ENCODE measurements at places on chromosomes 12 and 14. TPM values are rescaled to one million over a fixed set of nuclear protein-coding genes. Genes with fewer than 3 reads are reported as not detected.

DNA sequence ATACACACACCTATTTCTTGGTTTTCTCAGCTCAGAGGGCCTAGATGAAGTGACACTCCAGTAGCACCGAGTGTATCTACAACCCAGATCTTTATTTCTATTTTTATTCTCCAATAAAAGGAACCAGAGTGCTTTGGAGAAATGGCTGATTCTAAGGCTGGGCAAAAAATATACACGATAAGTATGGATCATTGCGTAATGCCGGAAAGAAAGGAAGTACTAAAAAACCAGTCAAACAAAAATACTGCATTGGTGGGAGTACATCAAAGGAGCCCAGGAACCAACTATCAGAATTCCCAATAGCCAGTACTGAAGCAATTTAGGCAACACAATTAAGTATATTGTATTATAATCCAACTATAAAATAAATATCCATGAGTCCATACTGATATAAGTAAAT, 400.9 kb upstream of the CCDC196 start:
- no peak for DNase-seq

- DNase-seq: no peak
These were observed 400.6 kb downstream of the RGS6 start for GRCh38 chr14:72332871-72333270.

DNA sequence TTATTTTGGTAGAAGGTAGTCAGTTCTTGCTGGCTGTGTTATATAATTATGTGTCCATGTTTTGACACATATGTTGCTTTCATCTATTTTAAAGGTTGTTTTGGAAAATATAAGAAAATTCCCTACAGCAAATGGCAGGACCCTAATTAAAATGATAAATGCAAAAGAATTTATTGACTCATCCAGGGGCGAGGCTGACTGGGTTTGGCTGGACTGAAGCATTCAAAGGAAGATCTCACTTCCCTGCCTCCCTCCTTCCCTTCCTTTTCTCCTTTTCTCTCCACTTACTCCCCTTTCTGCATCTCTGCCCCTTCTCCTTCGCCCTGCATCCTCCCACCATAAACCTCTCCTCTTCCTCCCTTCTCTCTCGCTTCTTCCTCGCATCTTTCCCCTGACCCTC, 129.6 kb downstream of the SNAPC1 start:
- no peak for DNase-seq

DNA sequence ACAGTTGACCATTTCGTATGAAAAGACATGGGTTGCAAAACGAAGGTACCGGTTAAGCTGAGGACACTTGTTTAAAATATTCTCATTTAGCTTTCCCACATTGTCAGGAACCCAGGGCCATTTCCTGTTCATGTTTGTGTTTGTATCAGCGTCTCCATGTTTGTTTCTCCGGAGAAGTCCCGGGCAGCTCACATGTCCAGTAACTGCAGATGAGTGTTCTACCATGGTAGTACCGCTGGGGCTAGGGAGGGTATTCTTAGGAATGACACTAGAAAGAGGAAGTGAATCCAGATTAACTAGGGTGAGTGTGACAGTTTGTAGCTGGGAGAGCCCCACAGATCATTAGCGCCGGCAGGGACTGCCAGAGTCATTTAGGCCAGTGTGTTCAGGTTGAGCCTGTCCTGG, 50.0 kb upstream of the EVL start:
- no peak for DNase-seq

- DNase-seq: no peak
These were observed 152.1 kb downstream of the METTL25 start for GRCh38 chr12:82510386-82510785.

DNA sequence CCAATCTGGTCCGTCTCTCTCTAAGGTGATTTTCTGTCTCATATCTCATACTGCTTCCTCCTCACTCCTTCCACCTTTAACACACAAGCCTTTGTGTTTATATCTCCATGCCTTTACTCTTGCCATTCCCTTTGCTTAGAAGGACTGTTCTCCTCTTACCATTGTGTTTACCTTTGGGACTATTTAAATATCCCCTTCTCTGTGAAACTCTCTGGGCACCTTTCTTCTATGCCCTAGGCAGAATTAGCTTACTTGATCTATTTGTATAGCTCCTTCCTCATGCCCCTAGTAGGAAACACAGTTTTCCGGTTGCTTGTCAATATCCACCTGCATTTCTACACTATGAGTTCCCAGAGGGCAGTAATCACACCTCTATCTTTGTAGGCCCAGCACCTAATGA, 3.9 kb upstream of the AMHR2 start:
- DNase-seq: no peak

- no peak for DNase-seq
These were observed 28.4 kb upstream of the FOXN3 start for GRCh38 chr14:89445273-89445973.

- no peak for DNase-seq
These were observed 274.6 kb downstream of the RAD51B start for GRCh38 chr14:68094158-68094557.

GRCh38 chr14:95023886-95024285, 133.4 kb downstream of the DICER1 start:
- no peak for DNase-seq

DNA sequence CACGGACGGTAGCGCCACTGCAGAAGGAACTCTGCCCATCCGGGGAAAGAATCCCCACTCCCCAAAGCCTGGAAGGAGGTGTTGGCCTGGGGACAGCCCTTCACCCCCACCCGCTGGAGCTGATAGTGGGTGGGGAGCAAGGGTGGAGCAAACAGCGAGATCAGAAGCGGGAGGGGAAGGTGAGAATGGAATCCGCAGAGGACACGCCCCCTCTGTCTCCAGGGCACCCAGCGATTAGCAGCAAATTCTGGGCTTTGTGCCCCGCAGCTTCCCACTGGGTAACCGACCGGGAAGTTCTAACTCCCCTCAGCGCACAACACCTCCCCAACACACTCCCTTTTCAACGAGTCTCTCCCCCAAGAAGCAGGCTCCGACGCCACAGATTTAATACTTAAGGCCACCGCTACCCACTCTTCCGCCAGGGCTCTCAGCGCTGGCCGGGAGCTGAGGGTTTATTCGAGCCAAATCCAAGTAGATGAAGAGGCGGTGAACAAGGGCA, 1.4 kb downstream of the SLC25A29 start:
- peak; percentile 60 for DNase-seq

GRCh38 chr14:74491956-74492775, 939 bp downstream of the NPC2 start:
- no peak for DNase-seq

- DNase-seq: no peak
These were observed 1.7 kb upstream of the SELPLG start for GRCh38 chr12:108635201-108635996.

GRCh38 chr14:87840906-87841305, 152.1 kb downstream of the GALC start:
- DNase-seq: no peak

GRCh38 chr14:56211084-56211483, 92.9 kb downstream of the PELI2 start:
- no peak for DNase-seq

- no peak for DNase-seq
These were observed 43.0 kb downstream of the KLRG1 start for GRCh38 chr12:9032202-9032964.

DNA sequence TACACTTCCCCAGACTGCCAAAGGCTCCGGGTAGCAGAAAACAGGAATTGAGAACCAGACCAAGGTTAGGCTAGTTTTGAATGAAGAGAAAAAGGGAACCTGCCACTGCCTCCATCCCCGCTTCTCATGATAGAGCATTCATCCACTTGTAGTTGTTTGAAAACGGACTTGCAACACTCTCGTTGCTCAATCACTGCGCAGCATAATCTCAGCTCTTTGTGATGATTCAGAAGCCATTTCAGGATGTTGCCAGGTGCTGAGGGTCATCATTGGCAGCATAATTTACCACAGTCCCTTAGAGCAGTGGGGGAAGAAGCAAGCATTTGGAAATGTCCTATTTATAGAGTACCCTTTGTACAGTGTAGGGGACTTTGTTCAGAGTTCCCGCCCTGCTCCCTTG, 25.6 kb downstream of the KCNK13 start:
- DNase-seq: peak; percentile 31

- no peak for DNase-seq
These were observed 9.6 kb upstream of the FOXG1 start for GRCh38 chr14:28756884-28757570.

GRCh38 chr12:3821441-3821840, 51.8 kb downstream of the PARP11 start:
- no peak for DNase-seq

DNA sequence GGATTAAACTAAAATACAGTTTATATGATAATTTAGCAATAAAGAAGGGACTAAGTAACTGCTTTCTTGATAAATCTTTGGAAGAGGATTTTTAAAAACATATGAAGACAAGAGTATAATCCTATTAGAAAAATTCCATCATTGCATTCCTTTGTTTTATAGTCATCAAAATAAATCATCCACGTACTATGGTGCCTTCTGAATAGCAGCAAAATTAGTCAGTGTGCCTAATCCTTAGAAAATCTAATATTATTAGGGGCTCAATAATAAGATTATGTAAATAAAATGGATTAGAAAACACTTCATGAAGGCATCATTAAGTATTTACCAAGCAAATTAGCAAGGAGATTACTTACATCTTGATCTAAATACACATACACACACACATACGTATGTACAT, 102.1 kb downstream of the KCNH5 start:
- no peak for DNase-seq

DNA sequence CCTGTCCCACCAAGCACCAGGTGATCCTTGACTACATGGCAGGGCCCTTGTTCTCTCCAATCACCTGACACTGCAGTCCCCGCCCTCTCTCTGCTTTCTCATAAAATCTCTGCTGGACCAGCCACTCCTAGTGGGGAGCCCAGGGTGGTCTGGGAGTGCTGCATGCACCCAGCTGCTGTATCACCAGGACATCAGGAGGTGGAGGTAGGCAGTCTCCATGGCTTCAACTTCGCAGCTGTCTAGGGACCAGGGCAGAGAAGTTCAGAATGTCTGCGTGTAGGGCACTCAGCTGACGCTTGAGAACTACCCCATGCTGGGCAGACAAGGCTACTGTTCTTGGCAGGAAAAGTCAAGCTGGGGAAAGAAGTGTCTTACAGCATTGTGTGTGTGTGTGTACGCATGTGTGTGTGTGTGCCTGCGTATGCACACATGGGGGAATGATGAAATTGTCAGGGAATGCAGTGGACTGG, 2.6 kb downstream of the WSCD2 start:
- DNase-seq: no peak

DNA sequence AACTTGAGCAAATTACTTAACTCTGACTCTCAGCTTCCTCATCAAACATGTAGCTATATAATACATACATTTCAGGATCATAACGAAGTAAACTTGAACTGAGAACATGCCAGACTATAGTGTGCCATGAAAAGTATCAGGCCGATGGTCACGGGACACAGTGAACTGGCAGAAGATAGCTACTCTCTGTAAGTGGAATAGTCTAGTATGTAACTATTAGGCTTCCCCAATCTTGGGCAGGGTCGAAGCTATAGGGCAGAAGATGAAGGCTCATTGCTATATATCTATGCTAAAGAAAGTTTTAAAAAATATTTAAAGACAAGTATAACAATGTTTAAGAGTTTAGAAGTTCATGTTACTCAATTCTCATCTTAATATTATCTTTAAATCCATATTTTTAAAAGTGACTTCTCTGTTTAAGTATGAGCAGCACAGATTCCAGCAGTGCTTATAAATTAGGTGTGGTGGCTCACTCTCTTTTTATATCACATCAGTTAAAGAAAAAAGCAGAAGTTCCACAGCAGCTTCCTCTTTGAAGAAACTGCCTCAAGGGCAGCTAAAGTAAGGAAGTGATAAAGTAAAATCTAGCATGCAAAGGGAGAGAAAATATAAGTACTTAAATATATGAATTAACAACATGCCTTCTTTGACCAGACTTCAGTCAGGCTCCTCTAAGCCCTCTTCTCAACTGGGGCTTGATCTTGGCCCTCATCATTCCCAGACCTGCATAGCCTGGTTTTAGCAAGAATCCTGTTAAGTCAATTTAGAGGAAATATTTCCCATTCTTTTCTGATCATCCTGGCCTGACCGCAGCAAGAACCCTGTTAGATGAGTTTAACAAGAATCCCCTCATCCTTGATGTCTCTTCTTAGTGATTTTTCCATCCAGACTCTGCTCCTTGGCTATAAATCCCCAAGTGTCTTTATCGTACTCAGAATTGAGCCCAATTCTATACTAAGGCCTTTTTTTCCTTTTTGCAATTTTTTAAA, 8.4 kb upstream of the GLIPR1 start:
- DNase-seq: no peak

- no peak for DNase-seq
These were observed 8.1 kb upstream of the DENND5B start for GRCh38 chr12:31599053-31599452.

DNA sequence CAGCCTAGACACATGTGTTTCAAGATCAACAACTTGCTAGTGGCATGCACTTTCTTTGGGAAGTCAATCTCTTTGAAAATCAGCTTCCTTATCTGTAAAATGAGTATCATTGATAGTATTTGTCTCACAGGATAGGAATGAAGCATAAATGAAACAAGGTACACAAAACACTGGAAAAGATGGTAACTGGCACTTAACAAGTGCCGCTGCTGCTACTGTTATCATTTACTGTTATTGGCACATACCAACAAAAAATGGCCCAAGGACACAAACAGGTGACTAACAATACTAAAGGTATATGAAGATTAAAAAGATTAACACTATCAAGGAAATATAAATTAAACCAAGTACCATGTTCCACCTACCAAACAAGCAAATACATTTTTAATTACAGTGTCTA, 20.9 kb downstream of the HNRNPC start:
- DNase-seq: no peak

GRCh38 chr14:89371585-89372511, 45.2 kb downstream of the FOXN3 start:
- no peak for DNase-seq

- DNase-seq: no peak
These were observed 17.1 kb upstream of the MDM1 start for GRCh38 chr12:68349220-68349621.

DNA sequence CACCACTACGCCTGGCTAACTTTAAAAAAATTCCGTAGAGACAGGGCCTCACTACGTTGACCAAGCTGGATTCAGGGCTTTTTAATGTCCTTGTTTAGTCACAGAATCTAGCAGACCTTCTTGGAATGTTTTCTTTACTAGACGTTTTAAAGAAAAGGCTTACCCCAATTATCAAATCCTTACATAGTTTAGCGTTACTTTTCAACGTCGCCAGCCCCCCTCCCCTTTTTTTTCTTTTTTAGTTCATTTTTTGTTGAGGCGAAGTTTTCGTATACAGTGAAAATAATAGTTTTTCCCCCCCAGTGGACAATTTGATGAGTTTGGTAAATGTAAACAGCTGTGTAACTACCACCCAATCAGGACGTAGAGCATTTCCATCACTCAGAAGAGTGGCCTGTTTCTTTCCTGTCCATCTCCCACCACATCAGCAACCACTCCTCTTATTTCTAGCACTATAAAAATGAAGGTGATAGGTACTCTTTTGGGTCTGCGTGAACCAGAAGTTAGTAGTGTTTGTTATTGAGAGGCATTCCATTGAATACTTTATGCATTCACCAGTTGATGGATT, 753 bp upstream of the DLGAP5 start:
- no peak for DNase-seq

Gene INTS13
- polyA plus RNA-seq: 19.4 TPM

Gene GLIPR1L1
- not detected for polyA plus RNA-seq

Gene BICDL1
- 0.44 TPM for polyA plus RNA-seq

Gene PMCH
- not detected for polyA plus RNA-seq

Gene IRAK3
- polyA plus RNA-seq: 5.4 TPM

Gene SLCO1B1
- polyA plus RNA-seq: not detected
